ENCODE measurements at places on chromosomes 1 and 21. TPM values are rescaled to one million over a fixed set of nuclear protein-coding genes. Genes with fewer than 3 reads are reported as not detected.

GRCh38 chr1:213934649-213935048 is 53.1 kb upstream of the PROX1 start:
- no peak for DNase-seq

DNA sequence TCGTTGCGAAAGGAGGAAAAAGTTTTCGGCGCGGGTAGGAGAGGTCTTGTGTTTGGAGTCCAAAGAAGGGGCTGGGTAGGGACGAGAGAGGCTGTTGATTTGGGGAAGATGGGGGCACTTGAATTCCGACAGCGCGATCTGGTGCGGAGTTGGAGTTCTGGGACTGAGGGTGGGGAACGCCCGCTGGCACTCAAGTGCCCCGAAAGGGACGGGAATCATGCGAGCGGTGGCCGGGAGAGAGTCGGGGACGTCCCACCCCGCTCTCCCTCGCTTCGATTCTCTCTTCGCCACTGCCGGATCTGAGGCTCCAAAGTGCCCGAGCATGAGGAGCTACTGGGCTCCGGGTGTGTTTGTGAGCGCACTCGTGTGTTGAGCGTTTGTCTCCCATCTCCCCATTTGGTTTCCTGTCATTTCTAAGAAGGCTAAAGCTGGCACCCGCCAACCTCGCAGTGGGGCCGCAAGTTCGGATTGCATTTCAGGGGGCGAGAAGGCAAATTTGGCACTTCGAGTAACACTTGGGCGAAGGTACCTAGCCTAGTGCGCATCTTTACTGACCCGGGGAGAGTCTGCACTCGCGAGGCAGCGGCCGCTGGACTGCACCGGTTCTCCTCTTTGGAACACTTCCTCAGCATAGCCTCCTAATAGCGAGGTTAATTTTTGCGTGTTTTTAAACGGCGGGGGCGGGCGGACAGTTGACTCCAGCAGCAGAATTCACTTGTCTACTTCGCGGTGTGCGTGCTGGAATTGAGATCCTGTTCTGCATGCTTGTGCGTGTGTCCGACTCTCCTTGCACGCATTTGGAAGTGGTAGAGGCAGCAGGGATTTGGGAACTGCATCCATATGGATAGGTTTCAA is 1.2 kb downstream of the CHRM3 start:
- no peak for DNase-seq

The TCHHL1 gene
- total RNA-seq = not detected

- DNase-seq = no peak
These were observed 88.5 kb upstream of the TLR5 start for GRCh38 chr1:223231581-223231980.

Measured in activated CD8-positive, alpha-beta T cell treated with anti-CD3 and anti-CD28 coated beads, Interleukin-2, amount 10 ng/mL, durations not matched to agents 7 days and 5 days (primary cell).